Spinal cord (tissue), 10 donors: ENCODE measurements at places on chromosomes 4 and X. TPM values are rescaled to one million over a fixed set of nuclear protein-coding genes. Genes with fewer than 3 reads are reported as not detected.

PGRMC2 gene
- 64.4 TPM for total RNA-seq

PABPC4L gene
- 5.0 TPM for total RNA-seq

KCND1 gene
- 1.8 TPM for total RNA-seq

SPRY1 gene
- 27.7 TPM for total RNA-seq

TCEAL3 gene
- 29.8 TPM for total RNA-seq

HTR2C gene
- total RNA-seq = 47.4 TPM

RXFP1 gene
- total RNA-seq = 0.77 TPM

MTMR8 gene
- 4.0 TPM for total RNA-seq

RASGEF1B gene
- 30.5 TPM for total RNA-seq

RASSF6 gene
- 0.89 TPM for total RNA-seq

PDE5A gene
- total RNA-seq = 73.6 TPM

ODAPH gene
- total RNA-seq = not detected

SOX3 gene
- 2.3 TPM for total RNA-seq

SMPX gene
- total RNA-seq = 0.28 TPM

FAT4 gene
- 85.5 TPM for total RNA-seq

SPANXN3 gene
- total RNA-seq = not detected

SLC6A8 gene
- 22.5 TPM for total RNA-seq

ELF4 gene
- total RNA-seq = 3.7 TPM

TRPC5OS gene
- 0.06 TPM for total RNA-seq

F8A3 gene
- total RNA-seq = 2.4 TPM

PCDH18 gene
- total RNA-seq = 68.1 TPM

SSX4 gene
- not detected for total RNA-seq

UCHL1 gene
- 896 TPM for total RNA-seq

PWWP3B gene
- 3.7 TPM for total RNA-seq

FAM47A gene
- not detected for total RNA-seq

YY2 gene
- 1.5 TPM for total RNA-seq

MAGEA10 gene
- not detected for total RNA-seq

CENPVL1 gene
- 0.83 TPM for total RNA-seq

NHS gene
- total RNA-seq = 16.9 TPM

SPANXC gene
- not detected for total RNA-seq

USP17L5 gene
- not detected for total RNA-seq

NDUFB11 gene
- total RNA-seq = 109 TPM

SLC7A11 gene
- total RNA-seq = 194 TPM

MAGEA2B gene
- not detected for total RNA-seq

PDLIM3 gene
- total RNA-seq = 56.9 TPM

GPC3 gene
- 70.5 TPM for total RNA-seq

GCNA gene
- 3.1 TPM for total RNA-seq

BEX2 gene
- 61.2 TPM for total RNA-seq

GPRASP1 gene
- total RNA-seq = 55.5 TPM

SLC2A9 gene
- 4.4 TPM for total RNA-seq

CXXC4 gene
- total RNA-seq = 10.2 TPM

CAMK2D gene
- total RNA-seq = 154 TPM

CYSLTR1 gene
- total RNA-seq = 20.2 TPM

SLC25A31 gene
- not detected for total RNA-seq

TRIM61 gene
- 3.0 TPM for total RNA-seq

CENPE gene
- total RNA-seq = 9.1 TPM

NEK1 gene
- total RNA-seq = 25.5 TPM

ESX1 gene
- total RNA-seq = 0.10 TPM

MSL3 gene
- 22.7 TPM for total RNA-seq

ADGRG4 gene
- 0.10 TPM for total RNA-seq

NXT2 gene
- total RNA-seq = 13.8 TPM

CT55 gene
- total RNA-seq = 0.17 TPM
